ENCODE measurements at places on chromosomes 4 and X.

DNA sequence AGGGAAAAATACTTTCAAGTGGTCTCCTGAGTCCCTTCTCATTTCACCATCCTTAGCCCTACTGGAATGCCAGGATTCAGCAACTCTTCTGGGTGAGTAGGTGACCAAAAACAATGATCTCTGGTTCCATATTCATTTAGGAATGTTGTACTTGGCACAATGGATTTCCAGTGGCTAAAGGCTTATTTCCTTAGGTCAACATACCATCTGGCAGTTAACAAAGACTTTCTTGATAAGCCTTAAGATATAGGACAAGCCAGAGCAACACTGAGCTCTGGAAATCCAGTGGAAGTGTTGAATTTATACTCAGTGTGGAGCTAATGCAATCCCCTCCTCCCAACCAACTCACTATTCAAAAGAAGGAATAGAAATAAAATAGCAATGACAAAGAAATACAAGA lies 139.4 kb upstream of the EMCN start:
- no peak for DNase-seq

DNA sequence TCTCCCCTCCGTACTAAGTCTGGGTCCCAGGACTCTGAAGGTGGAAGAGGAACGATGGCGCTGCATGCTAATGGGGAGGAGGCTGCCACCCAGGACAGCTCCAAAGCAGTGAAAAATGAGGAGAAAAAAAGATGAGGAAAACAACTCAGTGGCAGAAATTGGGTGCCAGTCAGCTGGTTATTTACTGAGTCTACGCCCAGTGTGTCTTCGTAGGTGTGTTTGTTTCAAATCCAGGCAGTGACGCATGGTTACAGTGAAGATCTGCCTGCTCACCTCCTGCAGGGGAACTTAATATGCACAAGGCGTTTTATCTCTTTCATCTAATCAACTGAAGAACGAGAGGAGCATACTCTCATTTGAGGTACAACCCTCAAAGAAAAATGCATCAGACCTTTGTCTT lies 70.9 kb upstream of the FBXW7 start:
- no peak for DNase-seq

- DNase-seq, result no peak
These were observed 208.7 kb downstream of the PDGFC start for GRCh38 chr4:156762851-156763250.

- DNase-seq, result no peak
These were observed 991.4 kb upstream of the PABPC4L start for GRCh38 chr4:135192751-135193535.

DNA sequence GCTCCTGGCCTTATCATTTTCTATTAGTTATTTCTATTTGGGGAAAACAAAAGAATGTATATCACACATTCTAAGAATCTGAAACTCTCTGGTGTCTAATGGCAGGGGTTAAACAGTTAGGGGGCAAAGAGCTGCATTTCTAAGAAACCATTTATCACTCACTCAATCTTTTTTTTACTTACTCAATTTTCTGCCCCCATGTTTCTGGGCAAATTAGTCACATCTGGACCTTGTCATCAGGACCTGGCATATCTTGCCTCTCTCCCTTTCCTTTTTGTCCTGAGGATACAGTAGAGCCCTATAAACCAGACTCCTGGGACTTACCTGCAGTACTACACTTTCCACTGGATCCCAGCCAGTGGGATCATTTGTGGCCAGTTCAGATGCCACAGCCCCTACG lies 89.1 kb downstream of the ANXA3 start:
- no peak for DNase-seq

Measured in psoas muscle (tissue), 8 donors.